ENCODE measurements at places on chromosomes 13 and 19.

- no peak for DNase-seq
Observed at GRCh38 chr13:112133499-112134390, 66.8 kb downstream of the SOX1 start.

DNA sequence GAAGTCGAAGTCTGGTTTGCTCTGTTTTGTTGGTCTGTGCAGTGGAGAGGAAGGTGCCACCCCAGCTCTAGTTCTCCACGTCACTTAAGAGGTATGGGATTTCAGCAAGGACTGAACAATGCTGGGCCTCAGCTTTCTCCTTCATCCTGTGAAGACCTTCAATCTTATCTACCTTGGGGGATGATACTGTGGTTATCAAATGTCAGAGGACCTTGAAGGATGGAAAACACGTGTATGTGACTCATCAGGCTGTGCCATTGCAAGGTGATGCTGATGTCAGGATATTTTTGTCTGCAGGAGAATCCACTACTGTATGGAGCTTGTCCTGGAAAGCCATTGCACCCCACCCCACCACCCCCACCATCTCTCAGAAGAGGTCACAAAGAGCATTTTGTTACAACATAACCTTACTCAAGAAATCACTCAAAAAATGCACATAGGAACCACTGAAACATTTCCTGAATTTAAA, 81.4 kb upstream of the UQCRFS1 start:
- no peak for DNase-seq

GRCh38 chr19:11033251-11033650, 56.0 kb upstream of the LDLR start:
- no peak for DNase-seq

- DNase-seq, result no peak
Observed at GRCh38 chr19:41029524-41030432, 38.7 kb downstream of the CYP2B6 start.

GRCh38 chr13:44752164-44752563, 176.0 kb upstream of the TSC22D1 start:
- no peak for DNase-seq

DNA sequence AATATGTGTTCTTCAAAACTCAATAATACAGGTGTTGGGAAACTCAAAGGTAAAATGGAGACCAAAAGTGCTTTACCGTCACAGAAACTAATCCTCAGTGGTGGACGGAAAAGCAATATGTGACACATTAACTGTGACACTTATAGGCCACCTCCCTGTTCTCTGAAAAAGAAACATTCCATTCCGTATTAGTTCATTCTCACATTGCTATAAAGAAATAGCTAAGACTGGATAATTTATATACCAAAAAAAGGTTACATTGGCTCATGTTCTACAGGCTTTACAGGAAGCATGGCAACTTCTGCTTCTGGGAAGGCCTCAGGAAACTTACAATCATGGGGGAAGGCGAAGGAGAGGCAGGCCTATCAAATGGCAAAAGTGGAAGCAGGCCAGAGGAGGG, 435.3 kb upstream of the HTR2A start:
- DNase-seq, result no peak

- DNase-seq, result no peak
Observed at GRCh38 chr13:52061587-52061986, 37.1 kb downstream of the UTP14C start.

DNA sequence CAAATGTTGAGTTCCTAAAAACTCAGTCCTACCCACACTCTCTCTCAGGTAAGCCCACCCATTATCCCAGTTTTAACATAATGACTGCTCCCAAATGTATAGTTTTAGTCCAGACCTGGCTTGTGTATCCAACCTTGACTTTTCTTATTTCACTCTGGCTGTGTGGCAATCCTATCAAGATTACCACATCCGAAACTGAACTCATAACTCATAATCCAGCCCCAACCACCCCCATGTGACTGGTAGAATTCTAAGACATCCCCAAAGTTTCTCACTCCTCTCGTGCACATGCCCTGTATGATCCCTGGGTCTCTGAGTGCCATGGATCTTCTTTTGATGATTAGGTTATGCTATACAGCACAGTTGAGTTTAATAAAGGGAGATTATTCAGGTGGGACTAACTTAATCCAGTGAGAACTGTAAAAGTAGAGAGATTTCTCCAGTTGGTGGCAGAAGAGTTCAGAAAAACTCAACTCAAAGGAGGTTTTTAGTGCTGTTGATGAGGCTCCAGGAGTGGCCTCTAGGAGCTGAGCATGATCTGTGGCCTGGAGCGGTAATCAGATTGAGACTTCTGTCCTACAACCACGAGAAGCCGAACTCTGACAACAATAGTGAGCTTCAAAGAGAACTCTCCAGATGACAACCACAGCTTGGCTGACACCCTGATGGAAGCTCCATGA, 413.4 kb downstream of the ZNF536 start:
- no peak for DNase-seq

DNA sequence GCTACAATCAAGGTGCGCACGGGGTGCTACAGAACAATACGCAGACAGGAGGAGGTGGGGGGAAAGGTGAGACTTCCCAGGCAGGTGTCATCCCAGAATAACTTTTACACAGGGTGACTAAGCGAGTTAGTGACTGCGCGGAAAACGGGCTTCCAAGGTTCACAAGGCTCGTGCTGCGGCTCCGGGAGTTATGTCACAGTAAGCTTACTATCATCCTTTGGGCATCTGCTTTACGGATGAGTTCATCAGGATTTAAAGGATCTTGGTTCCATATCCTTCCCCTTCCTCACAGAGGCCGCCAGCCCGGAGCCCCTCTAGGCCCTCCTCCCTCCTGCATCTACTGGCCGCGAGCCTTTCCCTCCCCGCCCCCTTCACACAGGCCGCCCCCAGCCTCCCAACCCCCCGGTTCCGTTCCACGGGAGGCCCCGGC, 474 bp upstream of the IFT88 start:
- DNase-seq, result no peak

GRCh38 chr19:11286312-11286974, 9.5 kb upstream of the TSPAN16 start:
- DNase-seq, result no peak

GRCh38 chr19:42563352-42564210, 31.1 kb downstream of the CEACAM8 start:
- DNase-seq, result no peak

GRCh38 chr19:58538257-58539168, 5.4 kb upstream of the TRIM28 start:
- no peak for DNase-seq

DNA sequence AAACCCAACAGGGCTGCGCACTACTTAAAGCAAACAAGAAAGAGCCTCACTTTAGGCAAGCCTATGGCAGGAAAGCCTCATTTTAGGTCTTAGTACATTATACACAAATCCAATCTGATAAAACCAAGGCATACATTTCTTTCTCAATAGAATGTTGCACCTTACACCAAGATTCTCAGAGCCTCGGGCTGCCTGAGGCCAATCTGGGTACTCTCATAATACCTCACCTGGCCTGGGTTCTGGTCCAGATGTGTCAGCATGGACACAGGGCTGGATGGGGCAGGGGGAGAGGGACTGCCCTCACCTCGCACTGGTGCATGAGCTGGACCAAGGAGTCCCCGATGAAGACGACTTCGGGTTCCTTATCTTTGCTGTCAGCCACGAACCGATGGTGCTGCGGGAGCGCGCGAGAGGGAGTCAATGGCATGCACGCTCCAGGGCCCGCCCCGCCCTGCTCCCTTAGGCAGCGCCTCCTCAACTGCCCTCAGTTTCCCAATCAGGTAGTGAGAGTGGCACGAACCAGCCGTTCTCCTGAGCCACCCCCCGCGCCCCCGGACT, at the start of gene PRR19:
PRR19 (plus strand) TSS at position 487 of the 558 bp plus-strand sequence. CDS start 7,453 bp downstream, outside the sequence.
- no peak for DNase-seq
